NCI-H446 (cell line): ENCODE measurements at places on chromosomes 4 and X.

GRCh38 chrX:101595739-101596419, 21.9 kb downstream of the ARMCX6 start:
- DNase-seq, result peak; percentile 38

GRCh38 chr4:82104578-82104977, 269.2 kb downstream of the HNRNPD start:
- DNase-seq, result no peak

DNA sequence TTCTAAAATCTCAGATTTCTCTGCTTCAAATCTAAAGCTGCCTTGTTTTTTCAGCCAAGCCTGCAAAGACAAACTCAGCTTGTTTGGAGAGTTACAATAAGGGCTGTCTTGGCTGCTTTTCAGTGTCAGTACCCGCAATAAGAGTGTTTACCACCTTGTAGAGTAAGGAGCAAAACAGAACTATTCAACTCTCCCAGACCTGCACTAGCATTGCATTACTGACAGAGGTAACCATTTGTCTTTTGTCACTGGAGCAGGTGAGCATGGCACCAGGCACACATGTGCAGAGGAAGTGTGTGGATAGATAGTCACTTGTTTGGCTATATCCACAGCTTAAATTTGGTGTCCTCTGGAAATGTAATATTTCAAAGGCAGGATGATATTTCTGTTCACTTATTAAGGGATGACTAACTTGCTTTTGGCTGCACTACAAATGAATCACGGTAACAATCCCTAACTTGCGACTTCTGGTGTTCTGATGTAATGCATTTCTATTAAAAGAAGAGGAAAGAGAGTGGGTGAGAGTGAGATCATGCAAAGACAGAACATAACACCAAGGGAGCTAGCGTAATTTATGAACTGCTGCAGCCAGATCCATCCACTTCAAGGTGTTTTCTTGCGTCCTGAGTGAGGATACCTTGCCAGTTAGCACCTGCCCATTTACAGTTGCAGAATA, 38.6 kb downstream of the PTCHD1 start:
- no peak for DNase-seq

DNA sequence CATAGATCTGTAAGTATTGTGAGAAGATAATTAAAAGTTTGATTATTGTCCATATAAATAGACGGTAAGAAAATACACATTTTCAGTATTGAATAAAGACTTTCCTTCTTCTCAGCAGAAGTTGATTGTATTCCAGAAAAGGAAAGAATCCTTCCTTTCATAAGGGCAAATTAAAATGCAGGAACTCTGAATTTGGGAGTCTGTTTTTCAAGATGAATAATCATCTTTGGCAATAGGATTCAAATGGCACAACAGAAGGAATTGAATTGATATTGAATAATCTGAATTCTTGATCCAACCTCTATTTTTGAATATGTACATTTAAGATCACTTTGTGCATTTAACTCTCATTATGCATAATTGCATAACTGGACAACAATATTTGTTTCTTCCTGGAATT, 149.3 kb downstream of the DMD start:
- no peak for DNase-seq

DNA sequence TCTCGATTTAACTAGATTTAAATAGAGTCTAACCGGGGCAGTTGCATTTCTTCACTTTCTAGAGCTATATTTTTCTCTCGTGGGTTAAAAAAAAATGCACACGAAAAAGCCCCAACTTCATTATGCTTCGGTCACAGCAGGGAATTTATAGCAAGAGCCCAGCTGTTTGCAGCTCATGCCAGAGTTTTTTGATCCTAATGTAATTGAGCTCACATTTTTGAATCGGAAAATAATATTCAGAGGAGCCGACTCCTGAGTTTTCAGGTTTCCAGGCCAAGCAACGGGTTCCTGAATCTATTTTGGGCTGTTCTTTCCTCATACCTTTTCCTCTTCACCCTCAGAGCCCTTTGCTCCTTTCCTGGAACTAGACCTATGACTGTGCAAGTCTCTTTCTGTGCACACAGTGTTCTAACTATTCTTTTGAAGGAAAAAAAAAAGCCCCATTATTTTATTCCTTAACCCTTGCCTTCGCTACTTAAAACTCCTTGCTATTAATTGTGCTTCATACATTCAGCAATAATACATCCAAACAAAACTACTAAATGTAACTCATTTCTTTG, 27.5 kb upstream of the ESX1 start:
- no peak for DNase-seq

GRCh38 chr4:65393078-65393477, 277.2 kb downstream of the EPHA5 start:
- no peak for DNase-seq

GRCh38 chr4:93317057-93317456, 511.5 kb upstream of the ATOH1 start:
- no peak for DNase-seq

- DNase-seq, result no peak
These were observed 33.6 kb upstream of the ZFP42 start for GRCh38 chr4:187961961-187962360.

GRCh38 chrX:153411255-153411987, at the start of gene ZFP92:
ZFP92 (plus strand) TSS chrX:153411472; CDS start chrX:153418323, 6,851 bp downstream.
- DNase-seq, result no peak

DNA sequence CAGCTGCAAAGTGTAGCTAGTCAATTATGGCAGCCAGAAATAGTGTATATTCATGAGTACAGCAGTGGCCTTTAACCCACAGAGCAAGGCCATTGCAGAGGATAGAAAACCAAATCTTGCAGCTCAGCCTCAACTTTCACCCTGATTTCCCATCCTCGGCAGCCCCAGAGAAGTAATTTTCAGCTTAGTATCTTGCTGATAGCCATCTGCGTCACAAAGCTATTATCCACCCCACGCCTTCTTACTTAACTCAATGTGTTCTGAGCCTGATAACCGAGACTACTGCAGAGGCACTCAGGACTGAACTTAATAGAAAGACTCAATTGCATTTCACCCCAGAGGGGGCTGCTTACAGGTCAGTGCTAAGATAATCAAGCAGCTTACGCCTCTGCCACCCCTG, 174.5 kb upstream of the MAOA start:
- DNase-seq, result no peak

DNA sequence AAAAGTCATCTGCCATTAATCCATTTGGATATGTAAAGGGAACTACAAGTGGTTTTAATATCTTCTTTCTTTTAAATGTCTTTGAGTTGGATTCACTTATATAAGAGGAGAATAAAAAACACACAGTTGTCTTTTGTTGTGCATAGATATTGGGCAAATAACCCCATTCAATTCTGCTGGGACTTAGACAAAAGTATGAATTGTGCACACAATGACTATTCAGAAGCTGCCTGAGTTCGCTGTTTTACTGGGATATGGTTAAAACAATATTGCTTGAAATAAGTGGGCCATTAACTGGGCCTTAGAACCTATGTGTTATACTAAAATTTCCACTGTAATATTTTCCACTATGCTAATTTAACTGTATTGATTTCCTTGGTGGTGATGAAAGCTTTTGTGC, 71.7 kb downstream of the PCYT1B start:
- DNase-seq, result no peak

DNA sequence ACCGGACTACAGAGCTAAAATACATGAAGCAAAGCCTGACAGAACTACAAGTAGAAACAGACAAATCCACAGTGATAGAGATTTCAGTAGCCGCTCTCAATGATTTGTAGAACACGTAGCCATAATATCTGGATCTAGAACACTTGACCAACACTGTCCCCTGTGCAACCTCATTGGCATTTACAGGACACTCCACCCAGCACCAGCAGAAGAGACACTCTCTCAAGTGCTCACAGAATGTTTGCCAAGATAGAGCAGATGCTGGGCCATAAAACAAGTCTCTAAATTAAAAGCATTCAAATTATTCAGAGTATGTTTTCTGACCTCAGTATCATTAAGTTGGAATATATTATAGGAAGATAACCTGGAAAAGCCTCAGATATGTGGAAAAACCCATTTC, 21.7 kb downstream of the HTT start:
- DNase-seq, result no peak

DNA sequence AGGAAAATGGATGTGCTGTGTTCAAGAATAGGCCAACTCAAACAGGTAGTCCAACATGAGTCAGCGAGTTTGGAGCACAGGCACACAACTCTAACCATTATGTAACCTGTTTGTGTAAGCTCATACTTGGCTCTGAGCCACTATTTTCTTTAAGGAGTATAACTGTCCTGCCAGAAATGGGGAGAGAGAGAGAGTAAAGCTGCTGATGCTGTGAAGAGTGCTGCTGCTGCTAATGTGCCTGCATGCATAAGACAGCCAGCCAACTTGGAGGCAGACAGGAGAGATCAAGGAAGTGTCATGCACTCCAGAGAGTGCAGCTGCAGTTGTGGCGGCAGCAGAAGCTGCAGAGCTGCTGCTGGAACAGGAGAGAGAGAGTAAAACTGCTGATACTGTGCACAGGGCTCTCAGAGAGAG, 11.7 kb upstream of the STATH start:
- no peak for DNase-seq

GRCh38 chr4:184807797-184808712, 17.7 kb downstream of the ACSL1 start:
- DNase-seq, result no peak

- DNase-seq, result no peak
These were observed 298.4 kb downstream of the RAPGEF2 start for GRCh38 chr4:159401226-159401712.

DNA sequence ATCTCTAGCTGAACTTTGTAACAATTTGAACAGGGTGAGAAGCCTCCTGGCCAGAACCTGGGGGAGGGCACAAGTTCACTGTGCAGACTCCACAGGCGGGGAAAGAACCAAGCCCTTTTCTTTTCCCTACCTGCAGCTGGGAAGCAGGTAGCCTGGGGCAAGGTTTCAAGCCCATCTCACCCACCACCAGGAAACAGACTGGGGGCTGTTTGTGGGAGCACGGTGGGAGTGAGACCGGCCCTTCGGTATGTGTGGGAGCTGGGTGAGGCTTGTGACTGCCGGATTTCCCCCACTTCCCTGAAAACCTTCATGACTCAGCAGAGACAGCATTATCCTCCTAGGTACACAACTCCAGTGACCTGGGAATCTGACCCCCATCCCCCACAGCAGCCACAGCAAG, 211.7 kb downstream of the ZNF674 start:
- no peak for DNase-seq

- no peak for DNase-seq
These were observed 52.6 kb downstream of the CPZ start for GRCh38 chr4:8644966-8645752.

DNA sequence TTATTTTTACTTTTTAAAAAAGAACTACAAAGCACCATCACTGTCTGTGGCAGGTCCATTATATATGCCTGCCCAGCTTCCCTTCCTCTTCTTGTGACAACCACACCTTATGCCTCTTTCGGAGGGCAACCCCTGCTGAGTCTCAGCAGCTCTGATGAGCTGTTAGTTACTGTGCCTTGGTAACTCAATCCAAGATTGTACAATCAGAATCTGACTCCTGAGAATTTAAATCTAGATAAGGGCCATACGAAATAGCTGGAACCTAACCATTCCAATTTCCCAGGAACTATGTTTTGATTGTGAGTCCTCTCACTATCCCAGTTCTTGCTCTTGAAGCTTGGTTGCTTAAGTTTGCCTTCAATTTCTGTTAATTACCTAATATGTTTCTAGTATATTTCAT, 61.9 kb downstream of the ADAMTS3 start:
- DNase-seq, result no peak

- DNase-seq, result no peak
These were observed 136.0 kb upstream of the STX18 start for GRCh38 chr4:4677556-4678522.

GRCh38 chrX:13590207-13590606, 20.8 kb downstream of the EGFL6 start:
- no peak for DNase-seq

GRCh38 chrX:124373348-124373747, 27.0 kb downstream of the SH2D1A start:
- no peak for DNase-seq

- no peak for DNase-seq
These were observed 71.5 kb downstream of the AFF1 start for GRCh38 chr4:87006426-87006675.
